ENCODE measurements at places on chromosomes 13 and 19.

DNA sequence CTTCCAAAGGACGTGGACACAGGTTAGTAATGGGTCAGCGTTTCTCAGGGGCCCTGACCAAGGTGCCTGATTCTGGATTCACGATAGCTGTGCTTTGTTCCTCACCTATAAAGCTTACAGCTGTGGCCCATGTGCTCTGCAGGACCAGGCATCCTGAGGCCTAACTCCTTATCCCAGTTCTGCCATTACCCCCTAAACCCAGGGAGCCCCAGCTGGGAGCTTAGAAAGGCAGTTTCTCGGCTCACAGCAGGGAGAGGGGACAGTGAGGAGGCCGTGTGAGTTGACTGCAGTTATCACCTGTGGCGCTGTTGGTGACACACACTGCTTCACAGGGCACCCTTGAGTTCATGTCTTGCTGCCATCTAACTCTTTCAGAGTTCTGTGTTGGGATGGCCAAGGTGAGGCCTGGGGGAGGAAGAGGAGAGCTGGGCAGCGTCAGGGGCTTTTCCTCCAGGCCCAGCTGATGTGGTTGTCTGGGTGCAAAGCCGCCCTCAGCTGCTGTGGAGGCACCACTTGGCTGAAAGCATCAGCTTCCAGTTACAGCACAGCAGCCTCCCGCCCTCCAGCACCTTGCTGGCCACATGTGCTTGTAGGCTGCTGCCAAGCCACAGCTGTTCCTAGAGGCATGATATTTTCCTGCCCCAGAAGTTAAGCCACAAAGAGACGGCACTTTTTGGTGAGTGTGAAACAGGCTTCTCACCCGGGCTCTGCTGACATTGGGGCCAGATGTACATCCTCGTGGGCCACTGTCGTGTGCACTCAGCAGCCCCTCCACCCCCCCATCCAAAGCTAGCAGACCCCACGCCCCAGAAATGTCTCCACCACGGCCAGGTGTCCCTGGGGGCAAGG, 99.6 kb upstream of the MCF2L start:
- no peak for DNase-seq

- no peak for DNase-seq
Measured at GRCh38 chr19:44668985-44669764, 2.1 kb upstream of the CEACAM19 start.

DNA sequence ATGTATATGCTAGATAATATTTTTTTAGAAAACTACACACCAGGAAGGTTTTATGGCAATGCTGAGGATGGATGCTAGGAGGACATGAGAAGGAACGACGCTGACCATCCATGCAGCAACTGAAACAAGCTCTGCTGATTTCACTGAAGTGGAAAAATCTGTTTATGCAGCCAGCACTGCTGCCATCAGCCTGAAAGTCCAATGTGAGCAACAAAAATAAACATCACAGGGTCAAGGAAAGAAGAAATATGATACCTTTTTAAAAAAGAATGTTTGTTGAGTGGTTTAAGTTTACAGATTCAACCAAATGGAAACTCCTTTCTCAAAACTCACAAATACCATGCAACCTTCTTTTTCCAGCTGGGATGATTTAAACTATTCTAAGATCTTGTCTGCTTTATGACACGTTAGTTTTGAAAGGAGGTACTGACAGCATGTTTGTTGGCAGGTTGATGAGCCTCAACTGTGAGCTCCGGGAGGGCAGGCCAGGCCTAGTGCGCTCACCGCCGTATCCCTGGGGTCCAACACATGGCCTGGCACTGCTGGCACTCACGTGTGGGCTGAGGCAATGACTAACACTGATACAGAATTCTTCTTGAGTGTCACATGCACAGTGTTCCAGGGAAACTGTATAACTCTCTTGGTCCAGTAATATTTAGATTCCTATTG, 46.8 kb downstream of the LATS2 start:
- DNase-seq = no peak

GRCh38 chr13:98751861-98752466, 508 bp downstream of the SLC15A1 start:
- no peak for DNase-seq

- peak; percentile 65 for DNase-seq
Measured at GRCh38 chr19:49677901-49678674, 1.0 kb downstream of the PRMT1 start.

DNA sequence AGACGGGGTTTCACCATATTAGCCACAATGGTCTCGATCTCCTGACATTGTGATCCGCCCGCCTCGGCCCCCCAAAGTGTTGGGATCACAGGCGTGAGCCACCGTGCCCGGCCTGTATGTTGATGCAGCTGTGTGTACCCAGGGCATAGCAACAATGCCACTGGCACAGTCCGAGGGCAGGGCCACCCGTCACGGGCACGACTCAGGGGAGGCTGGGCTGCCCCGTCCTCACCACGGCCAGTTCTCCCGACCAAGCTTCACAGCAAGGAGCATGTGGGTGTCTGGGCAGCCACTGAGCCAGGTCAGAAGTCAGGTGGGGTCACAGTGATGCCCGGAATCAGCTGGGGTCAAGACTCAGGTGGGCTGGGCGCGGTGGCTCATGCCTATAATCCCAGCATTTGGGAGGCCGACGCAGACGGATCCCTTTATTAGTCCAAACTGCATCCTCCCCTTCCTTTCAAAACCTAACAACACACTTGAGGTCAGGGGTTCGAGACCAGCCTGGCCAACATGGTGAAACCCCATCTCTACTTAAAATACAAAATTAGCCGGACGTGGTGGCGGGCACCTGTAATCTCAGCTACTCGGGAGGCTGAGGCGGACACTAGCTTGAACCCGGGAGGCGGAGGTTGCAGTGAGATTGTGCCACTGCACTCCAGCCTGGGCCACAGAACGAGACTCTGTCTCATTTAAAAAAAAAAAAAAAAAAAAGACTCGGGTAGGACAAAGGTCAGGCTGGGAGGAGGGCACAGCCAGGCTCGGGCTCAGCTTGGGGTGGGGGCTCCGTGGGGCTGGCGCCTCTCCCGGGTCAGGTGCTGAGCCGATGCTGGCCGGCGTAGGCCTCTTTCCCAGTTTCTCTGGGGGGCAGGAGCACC, 1.2 kb upstream of the CDC34 start:
- no peak for DNase-seq

GRCh38 chr19:50851620-50852019, 3.1 kb upstream of the KLK3 start:
- DNase-seq = no peak

- no peak for DNase-seq
Measured at GRCh38 chr13:42781352-42781751, at the start of gene FAM216B. Gene FAM216B (plus strand): TSS chr13:42781584. CDS start chr13:42784068, 2,484 bp downstream.

DNA sequence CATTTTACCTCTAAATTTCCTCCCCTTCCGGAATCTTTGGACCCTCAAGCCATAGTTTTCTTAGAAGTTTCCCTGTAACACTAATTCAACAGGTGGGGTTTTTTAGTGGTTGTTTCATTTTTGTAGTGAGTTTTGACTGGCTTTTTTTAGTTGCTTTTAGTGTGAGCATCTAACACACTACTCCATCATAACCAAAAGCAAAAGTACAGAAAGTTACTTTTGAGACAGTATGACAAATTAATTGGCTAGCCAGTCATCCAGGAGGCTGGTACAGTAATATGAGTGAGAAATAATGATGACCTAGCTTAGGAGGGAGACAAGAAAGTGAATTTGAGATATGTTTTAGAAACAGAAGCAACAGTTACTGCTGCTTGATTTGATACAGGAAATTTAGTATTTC, 71.5 kb downstream of the DNAJC15 start:
- no peak for DNase-seq

- DNase-seq = no peak
Measured at GRCh38 chr19:22832031-22832762, at the start of gene ZNF723. Gene ZNF723 (plus strand): TSS chr19:22832291. CDS start chr19:22832380, 89 bp downstream.

GRCh38 chr13:45859705-45860104, 8.2 kb upstream of the SIAH3 start:
- peak; percentile 20 for DNase-seq

GRCh38 chr19:35609851-35610353, 2.6 kb upstream of the HAUS5 start:
- no peak for DNase-seq

DNA sequence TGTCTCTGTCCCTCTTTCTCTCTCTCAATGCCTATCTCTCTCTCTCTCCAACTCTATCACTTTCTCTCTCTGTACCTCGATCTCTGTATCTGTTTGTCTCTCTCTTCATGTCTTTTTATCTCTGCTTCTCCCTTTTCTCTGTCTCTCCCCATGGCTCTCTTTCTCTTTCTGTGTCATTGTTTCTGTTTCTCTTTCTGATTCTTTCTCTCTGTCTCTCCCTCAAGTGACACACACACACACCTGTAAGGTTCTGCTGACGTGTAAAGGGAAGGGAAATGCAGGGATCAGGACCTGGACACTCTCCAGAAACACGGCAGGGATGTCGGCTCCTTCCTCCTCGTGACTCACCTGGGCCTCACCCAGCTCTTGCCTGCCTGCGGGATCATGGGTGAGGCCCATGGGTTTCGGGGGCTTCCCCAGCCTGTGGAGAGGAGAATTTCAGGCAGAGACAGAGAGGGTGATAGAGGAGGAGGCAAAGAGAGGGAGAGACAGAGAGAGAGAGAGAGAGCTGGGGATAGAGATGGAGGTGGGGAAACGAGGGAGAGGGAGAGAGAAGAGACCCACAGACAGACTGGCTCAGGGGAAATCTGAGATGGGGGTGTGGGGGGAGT, 5.4 kb upstream of the PLAUR start:
- DNase-seq = peak; percentile 90

- DNase-seq = peak; percentile 37
Measured at GRCh38 chr13:36475468-36475867, 43.2 kb downstream of the CCNA1 start.

- peak; percentile 9 for DNase-seq
Measured at GRCh38 chr13:53137779-53138178, 109.2 kb downstream of the OLFM4 start.

DNA sequence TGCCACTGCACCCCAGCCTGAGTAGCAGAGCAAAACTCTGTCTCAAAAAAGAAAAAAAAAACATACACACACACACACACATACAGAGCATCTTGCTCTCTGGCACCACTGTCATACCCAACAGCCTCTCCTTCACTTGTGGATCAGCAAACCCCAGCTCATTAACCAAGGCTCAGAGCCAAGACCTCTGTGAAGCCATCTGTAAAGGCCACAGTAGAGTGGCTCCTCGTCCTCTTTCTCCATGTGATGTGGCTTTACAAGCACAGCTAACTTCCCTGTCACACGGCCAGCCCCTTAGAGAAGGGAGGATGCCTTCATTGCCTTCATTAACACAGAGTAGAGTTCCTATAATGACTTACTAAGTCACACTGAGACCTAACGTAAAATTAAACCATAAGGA, 62.7 kb upstream of the LSM14A start:
- DNase-seq = no peak

GRCh38 chr13:31225998-31226675, 26.4 kb downstream of the B3GLCT start:
- no peak for DNase-seq

- no peak for DNase-seq
Measured at GRCh38 chr19:29549105-29550070, 23.6 kb downstream of the VSTM2B start.

Data from RWPE1 (cell line).